ENCODE measurements at places on chromosomes 13 and 19.

- no peak for DNase-seq
These were observed 62.9 kb downstream of the TRPC4 start for GRCh38 chr13:37806666-37807065.

DNA sequence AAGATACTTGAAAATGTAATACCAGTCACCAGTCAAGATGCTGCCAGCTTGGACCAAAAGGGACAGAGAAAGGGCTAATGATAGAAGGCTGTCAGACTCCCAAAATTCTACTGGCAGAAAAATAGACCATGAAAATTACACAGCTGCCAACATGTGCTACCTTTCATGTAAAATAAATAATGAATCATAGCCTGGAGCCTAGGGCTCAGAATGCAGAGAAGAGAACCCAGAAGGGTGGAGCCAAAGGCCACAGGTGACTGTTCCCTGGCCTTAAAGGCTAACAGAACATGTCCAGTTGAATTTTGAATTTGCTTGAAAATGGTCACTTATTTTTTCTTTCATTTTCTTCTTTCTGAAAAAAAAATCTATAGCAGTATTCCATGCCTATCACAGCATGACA, 1827.0 kb upstream of the MIR17HG start:
- no peak for DNase-seq

GRCh38 chr19:41083516-41083915, 4.7 kb upstream of the CYP2A13 start:
- no peak for DNase-seq

DNA sequence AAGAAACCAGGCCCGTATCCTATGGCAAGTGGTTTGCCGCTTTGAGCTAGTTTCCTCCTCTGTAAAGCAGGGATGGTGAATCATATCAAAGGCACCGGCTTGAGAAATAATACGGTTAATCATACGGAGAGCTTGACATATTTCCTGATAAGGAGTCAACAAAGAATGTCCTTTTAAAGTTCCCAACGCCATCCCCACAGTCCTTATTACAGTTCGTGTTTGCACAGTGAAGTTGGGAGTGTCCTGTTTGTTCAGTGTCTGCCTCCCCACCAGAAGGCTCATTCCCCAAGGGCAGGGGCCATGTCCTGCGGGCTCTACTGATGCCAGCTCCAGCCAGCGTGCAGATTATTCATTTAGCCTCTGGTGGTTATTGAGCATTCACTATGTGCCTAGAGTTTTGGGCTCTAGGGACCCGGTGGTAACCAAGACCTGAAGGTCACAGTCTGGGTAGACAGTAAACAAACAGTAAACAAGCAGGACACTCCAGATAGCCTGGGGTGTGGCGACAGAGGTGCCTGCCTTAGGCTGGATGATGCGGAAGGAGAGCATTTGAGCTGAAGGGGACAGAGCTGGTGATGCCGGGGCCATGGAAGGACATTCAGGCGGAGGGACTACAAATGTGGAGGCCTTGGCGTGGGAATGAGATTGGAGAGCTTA, 6.3 kb downstream of the GRAMD1A start:
- DNase-seq = no peak

- no peak for DNase-seq
These were observed 214.2 kb downstream of the LACC1 start for GRCh38 chr13:44093607-44094564.

DNA sequence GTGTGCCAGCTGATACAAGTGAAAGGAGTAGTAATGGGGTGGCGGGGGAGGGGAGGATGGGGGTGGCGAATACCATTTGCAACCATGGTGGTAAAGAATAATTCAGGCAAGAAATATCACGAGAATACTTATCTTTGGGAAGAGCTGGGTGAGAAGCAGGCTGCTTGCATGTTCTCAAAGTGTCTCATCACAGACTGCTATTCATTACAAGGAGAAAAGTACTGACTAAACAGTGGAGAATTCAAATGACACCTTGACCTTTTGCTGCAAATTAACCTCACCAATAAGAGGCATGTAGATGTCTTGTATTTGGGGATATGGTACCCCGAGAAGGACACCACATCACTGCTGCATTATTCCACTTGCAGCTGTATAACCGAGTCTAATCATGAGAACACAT, 585.7 kb upstream of the GPC6 start:
- DNase-seq = no peak

- peak; percentile 79 for DNase-seq
These were observed 7.1 kb downstream of the RFX2 start for GRCh38 chr19:6103217-6103644.

DNA sequence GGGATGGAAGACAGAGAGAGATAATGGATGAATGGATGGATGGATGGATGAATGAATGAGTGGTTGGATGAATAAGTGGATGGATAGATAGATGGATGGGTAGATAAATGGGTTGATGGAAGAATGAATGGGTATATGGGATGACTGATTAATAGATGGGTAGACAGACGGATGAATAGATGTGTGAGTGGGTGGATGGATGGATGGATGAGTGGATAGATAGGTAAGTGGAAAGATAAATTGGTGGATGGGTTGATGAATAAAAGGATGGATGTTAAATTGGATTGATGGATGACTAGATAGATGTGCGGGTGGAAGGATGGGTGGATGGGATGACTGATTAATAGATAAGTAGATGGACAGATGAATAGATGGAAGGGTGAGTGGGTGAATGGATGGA, 1.4 kb downstream of the CASP14 start:
- DNase-seq = no peak

- DNase-seq = no peak
These were observed 7.1 kb downstream of the ZIC2 start for GRCh38 chr13:99988529-99989275.

- no peak for DNase-seq
These were observed 52.0 kb downstream of the KLF5 start for GRCh38 chr13:73110814-73111213.

DNA sequence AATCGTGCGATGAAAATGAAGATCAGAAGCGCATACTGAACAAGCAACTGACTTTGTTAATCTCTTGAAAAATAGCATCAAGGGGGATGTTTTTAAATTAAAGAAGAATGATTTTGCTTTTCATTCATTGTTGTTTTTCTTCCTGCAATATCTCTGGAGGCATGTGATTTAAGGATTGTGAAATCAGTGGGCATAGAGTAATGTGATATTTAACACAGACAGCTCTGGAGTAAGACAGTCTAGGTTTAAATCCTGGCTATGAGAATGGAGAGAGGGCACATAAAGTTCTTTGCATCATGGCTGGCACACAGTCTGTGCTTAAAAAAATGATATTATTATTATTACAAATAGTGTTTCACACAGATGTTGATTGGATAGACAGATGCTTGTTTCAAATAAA, 243.1 kb upstream of the NBEA start:
- no peak for DNase-seq

DNA sequence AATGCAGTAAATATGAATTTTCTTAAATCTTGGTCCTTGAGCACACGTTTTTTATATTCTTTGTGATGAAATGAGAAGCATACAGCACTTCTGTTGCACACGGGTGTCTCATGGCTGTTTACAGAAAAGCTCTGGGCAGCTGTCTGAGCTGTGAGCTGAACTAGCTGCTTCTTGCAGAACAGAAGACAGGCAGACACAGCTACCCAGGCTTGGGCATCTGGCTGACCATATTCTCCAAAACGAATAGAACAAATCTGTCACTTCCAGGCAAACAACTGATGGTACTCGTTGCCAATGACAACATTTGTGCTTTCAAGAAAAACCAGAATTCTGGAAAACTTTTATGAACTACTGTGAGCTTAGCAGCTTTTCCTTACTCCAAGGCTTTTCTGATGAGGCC, 16.2 kb downstream of the PCID2 start:
- DNase-seq = no peak

- DNase-seq = no peak
These were observed 43.0 kb downstream of the ZAR1L start for GRCh38 chr13:32272021-32272683.

DNA sequence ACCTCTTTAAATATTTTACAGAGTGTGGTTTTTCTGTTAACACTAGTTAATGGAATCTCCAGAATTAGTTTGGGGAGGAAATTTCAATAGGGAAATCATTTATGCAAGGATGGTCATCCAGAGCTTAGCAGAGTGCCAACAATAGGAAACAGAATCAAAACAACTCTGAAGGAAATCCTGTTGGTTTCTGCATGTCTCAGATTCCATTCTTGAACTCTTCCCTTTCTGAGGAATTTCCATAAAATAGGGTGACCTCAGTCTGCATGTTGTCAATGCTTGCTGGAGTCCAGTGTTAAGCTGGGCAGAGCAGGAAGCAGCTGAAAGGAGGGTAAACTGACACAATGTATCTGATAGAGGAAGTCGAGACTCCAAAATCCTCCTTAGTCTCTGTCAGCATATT, 16.9 kb downstream of the CBY2 start:
- no peak for DNase-seq

- DNase-seq = no peak
These were observed 222.4 kb downstream of the TUBA3C start for GRCh38 chr13:18959229-18959628.

- DNase-seq = peak; percentile 51
These were observed 1.2 kb downstream of the KLF12 start for GRCh38 chr13:74132776-74133656.

DNA sequence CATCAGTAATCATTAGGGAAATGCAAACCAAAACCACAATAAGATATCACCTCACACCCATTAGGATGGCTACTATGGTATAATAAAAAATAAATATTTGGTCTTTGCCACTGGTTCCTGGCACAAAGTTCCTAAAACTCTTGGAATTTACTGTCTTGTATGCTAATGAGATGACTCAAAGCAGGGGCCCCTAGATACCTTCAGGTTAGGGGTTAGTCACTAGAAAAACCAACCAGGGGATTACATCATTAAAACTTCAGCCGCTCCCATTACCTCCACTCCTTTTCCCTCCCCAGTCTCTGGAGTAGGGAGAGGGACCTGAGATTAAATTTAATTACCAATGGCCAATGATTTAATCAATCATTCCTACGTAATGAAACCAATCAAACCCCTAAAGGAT, 49.6 kb downstream of the THSD1 start:
- no peak for DNase-seq

DNA sequence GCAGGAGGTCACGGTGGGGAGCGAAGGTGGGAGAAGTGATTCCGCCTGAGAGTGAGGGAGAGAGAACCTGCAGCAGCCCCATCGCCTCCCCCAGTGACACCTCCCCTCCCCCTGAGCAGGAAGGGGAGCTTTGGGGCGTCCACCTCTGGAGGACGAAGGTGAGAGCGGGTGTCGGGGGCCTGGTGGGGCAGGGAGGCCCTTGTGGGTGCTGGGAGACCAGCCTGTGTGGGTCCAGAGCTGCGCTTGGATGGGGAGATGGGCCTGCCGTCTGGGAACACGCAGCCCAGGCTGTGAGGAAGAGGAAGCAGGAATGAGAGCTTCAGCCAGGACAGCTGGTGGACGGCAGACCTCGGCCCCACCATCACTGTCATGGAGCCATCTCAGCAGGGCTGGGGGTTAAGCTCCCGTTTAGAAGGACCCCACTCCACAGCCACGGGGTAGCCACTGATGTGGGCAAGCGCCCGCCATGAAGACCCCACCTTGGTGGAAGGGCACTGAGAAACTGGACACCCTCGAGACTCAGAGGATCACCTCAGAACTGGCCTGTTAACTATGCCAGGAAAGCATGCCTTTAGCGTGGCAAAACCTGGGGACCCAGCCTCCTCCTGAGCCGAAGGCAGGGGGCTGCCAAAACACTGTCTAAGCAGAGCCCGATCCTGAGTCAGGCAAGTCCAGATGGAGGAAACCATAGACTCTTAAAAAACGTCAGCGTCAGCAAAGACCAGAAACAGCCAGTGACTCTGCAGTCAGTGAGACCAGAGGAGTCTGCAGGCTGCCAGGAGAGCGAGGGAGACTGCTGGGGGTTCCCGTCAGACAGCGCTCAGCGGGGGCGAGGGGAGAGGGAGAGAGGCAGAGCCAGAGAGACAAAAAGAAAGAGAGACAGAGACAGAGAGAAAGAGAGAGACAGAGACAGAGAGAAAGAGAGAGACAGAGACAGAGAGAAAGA, 6.4 kb upstream of the PROZ start:
- DNase-seq = no peak

DNA sequence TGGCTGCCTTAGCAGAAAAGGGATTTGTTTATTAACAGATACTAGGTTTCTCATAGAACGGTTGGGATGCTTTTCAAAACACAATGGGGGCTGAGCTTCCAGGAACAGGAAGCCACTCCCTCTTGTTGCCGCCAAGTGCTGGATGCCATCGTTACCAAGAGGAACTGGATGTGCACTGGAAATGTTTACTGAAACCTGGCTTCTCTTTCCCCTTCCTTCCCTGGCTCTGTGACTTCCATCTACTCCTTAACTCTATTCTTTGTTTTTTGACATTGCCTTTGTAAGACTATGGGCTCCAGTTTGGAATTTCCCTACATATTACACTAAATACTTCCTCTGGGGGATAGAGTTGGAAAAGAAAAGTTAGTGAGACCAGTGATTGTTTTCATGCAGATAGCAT, 11.7 kb upstream of the KL start:
- peak; percentile 60 for DNase-seq

GRCh38 chr13:30065181-30065580, 214.8 kb upstream of the UBL3 start:
- DNase-seq = no peak

- DNase-seq = no peak
These were observed 25.8 kb downstream of the LHFPL6 start for GRCh38 chr13:39577203-39577602.

DNA sequence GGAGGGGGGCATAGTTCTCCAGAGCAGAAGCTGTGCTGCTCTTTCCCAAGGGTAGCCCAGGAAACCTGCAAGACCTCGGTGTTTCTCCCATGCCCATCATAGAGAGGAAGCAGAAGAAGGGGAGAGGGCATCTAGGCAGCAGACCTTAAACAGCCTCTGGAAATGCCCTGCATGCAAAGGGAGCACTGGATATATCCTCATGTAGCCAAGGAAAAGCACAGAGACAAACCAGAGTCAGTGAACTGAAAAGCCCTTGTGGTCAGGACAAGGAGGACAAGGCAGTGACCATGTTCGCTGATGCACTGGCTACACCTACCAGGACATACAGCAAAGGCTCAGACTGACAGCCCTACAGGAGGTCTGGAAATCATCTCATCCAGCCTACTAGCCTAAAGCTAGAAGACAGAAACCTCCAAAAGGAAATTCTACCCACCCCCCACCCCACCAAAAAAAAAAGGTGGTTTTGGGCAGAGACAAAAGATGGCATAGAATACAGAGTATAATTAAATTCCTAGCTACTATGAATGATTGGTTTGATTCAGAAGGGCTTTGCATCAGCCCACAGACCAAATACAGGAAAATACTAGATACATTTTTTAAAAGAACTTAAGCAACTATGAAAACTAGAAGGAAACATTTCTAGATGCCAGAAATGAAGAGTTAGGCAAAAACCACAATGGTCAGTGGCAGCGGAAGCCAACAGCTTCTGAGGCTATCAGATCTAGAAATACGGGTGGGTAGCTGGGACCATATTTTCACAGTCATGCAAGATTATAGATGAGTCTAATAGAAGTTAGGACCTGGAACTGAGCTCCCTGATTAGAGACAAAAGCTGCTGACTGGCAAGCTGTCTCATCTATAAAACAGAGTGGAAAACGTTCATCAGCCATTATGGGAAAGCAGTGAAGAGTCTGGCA, 4.4 kb upstream of the TBC1D4 start:
- no peak for DNase-seq

GRCh38 chr13:95231393-95231792, 69.9 kb downstream of the ABCC4 start:
- no peak for DNase-seq
